ENCODE measurements at places on chromosomes 6 and 20. TPM values are rescaled to one million over a fixed set of nuclear protein-coding genes. Genes with fewer than 3 reads are reported as not detected.

ADGRF1 gene
- not detected for total RNA-seq

WFDC10B gene
- total RNA-seq = not detected

WFDC5 gene
- total RNA-seq = not detected

GCNT2 gene
- 57.8 TPM for total RNA-seq

ADGB gene
- total RNA-seq = not detected

LY6G6C gene
- not detected for total RNA-seq

OPN5 gene
- not detected for total RNA-seq
